ENCODE measurements at places on chromosomes 6 and 20.

GRCh38 chr20:50122763-50123162, 9.8 kb upstream of the UBE2V1 start:
- no peak for DNase-seq

GRCh38 chr20:46195264-46196036, 77.3 kb downstream of the CD40 start:
- DNase-seq = no peak

- no peak for DNase-seq
Measured at GRCh38 chr6:33595001-33595846, 15.1 kb upstream of the BAK1 start.

DNA sequence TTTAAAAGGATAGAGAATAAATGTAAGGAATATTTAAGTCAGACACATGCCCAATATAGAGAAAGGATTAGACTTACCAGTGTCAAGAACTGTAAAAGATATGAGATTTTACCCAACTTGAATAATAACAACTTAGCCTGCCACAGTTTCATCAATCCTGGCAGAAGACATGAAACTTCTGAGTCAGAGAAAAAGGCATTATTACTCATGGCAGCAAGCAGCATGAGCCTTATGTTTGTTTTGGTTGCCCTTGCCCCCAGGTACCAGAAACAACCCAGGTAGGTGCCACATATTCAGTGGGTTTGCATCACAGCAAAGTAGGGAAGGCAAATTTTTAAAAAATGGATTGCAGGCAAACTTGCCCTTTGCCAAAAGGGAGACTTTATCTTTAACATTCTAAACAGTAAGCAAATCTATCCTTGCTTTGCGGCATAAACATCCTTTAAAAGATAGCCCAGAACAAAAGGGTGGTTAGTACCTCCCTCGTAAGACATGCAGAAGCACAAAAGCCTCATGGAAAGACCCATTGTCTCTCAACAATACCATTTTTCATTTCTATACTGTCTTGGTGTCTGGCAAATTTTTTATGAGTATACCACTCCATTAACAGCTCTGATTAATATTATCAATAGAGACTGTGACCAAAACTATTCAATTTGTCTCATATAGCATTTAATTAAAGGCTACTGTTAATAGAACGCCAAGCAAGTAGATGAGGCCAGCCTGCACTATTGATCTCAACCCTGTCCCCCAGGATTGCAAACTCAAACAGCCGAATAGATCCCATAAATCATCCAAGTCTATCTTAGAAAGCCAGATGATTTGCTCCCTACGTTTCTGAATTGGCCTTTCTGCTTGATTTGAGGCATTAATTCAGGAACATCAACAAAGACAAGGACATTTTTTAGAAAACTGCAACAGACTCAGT, 185.1 kb downstream of the COL19A1 start:
- DNase-seq = no peak

DNA sequence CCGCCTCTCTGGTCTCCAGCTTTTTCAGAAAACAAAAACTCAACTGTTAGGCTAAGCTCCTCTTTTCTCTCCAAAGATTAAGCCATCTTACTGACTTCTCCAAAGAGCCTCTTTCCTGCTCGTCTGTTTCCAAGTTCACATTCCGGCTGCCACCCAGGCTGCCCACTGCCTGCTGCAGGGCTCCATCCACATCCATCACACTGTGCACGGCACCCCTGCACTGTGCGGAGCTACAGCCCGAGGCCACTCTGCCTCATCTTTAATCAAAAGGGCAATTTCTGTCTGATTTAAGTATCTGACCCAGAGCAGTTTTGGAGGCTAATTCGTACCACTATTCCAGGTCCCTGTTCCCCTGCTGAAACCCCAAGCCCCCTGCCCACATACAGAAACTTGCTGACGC, 141.6 kb upstream of the ARMC2 start:
- no peak for DNase-seq

GRCh38 chr6:163739408-163739725, 324.8 kb downstream of the QKI start:
- no peak for DNase-seq

DNA sequence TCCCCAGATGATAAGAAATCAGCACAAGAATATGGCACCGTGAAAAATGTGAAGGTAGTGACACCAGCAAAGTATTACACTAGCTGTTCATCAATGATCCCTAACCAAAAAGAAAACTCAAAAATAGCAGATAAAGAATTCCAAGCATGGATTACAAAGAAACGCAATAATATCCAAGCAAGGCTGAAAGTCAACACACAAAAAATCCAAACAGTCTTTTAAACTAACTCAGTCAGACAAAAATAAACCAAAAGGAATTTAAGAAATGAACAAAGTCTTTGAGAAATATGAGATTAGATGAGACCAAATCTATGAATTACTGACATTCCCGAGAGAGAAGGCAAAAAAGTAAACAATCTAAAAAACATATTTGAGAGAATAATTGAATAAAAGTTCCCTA, 976.1 kb upstream of the MAP3K7 start:
- no peak for DNase-seq

- DNase-seq = no peak
Measured at GRCh38 chr20:43731927-43732326, 5.1 kb upstream of the GTSF1L start.

GRCh38 chr6:111604259-111605099, 1.2 kb downstream of the TRAF3IP2 start:
- DNase-seq = no peak

DNA sequence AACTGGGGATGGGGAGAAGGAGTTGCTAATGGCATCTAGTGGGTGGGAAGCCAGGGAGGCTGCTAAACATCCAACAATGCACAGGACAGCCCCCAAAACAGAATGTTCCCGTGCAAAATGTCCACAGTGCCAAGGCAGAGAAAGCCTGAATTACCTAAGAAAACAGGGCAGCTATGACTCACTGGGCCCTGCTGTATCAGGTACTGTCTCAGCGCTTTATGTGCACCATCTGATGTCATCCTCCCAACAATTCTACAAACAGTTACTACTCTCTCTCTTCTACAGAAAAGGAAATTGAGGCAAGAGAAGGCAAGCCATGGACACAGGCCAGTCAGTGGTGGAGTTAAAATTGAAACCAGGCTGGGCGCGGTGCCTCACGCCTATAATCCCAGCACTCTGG, 3.1 kb downstream of the YTHDF1 start:
- DNase-seq = no peak

- no peak for DNase-seq
Measured at GRCh38 chr6:150345781-150346180, 23.0 kb upstream of the IYD start.

- DNase-seq = no peak
Measured at GRCh38 chr20:61252601-61253263, 671 bp downstream of the CDH4 start.

GRCh38 chr20:60974441-60974945, 277.6 kb upstream of the CDH4 start:
- DNase-seq = no peak

GRCh38 chr20:53077373-53078205, 105.4 kb downstream of the TSHZ2 start:
- no peak for DNase-seq

GRCh38 chr20:31875671-31876070, 5.2 kb downstream of the TTLL9 start:
- no peak for DNase-seq

DNA sequence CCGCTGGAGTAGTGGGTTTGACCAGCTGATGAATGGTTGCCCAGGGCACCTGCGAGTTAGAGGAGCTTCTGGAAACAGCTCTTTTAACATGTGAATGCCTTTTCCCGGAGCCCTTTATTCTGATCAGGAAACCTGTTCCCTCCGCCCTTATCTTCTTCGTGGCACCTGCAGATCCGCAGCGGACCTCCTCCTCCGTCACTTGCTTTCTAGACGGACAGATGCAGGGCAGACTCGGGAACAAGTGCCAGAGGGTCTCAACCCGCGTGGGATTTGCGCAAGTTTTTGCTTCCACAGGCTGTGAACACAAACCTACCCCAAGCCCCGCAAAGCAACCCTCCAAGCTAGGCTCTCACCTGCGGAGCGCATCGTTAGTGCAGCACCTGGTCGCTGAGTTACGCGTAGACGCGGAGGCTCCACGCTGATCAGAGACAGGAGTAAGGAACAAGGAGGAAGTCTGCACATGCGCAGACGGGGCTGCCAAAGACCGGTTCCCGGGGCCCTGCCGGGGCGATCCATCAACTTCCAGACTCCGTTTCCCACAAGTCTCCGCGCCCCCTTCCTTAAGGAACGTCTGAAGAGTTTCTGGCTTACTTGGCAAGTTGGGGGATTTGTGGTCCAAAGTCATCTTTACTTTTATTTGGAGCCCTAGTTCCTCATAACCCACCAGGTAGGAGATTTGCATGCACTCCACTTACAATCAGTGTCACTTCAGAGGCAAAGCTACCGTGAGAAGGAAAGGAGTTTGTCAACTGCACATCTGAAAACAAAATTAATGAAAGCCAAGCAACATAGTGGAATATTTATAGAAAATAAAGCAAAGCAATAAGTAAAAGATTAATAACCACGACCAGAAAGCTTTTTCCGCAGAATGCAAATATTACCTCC, 52.7 kb upstream of the ELMO2 start:
- DNase-seq = no peak

- no peak for DNase-seq
Measured at GRCh38 chr6:111114482-111114881, 27.2 kb downstream of the SLC16A10 start.

DNA sequence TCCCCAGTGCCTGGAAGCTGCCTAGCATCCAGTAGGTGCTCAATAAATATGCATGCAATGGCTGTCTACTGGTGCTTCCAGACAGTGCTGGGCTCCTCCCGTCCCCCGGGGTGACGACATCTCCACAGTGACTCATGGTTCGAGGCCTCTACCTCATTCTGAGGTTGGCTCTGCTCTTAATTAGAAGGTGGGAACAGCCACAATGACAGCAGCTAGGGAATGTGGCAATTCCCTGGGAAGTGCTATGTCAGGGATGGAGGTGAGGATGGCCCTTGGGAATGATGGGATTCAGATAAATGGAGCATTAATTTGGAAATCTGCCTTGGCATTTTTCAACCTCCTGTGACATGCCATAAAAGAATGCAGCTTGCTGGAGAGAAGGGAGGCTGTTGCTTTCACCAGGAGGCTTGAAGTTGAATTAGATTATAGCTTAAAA, 43.5 kb upstream of the NFATC2 start:
- DNase-seq = no peak

DNA sequence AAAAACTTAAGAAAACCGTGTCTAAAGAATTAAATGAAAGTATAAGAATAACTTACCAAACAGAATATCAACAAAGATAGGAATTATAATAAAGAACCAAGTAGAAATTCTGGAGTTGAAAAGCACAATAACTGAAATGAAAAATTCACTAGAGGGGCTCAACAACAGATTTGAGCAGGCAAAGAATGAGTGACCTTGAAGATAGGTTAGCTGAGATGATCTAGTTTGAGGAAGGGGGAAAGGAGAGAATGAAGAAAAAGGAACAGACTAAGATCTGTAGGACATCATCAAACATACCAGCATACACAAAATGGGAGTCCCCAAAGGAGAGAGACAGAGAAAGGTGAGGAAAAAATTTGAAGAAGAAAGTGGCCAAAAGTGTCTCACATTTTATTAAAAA, 37.7 kb upstream of the TULP1 start:
- no peak for DNase-seq

DNA sequence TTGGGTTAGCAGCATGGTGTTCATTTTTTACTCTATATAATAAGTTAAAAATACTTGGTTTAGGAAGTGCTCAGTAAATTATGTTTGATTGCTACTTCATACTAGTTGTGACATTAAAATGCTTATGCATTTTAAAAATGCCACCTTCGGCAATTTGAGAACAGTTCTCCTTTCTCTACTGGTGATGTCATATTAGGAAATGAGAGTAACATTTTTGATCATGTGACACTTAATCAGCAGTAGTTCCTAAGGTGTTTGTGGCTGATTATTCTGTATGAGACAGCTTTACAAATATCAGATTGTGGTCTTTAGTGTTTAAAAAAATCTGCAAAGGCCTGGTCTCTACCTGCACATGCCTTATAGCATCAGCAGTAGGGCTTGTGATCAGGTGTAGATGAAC, 4.4 kb downstream of the GZF1 start:
- no peak for DNase-seq

- DNase-seq = no peak
Measured at GRCh38 chr6:108915258-108915657, 67.0 kb downstream of the ARMC2 start.

DNA sequence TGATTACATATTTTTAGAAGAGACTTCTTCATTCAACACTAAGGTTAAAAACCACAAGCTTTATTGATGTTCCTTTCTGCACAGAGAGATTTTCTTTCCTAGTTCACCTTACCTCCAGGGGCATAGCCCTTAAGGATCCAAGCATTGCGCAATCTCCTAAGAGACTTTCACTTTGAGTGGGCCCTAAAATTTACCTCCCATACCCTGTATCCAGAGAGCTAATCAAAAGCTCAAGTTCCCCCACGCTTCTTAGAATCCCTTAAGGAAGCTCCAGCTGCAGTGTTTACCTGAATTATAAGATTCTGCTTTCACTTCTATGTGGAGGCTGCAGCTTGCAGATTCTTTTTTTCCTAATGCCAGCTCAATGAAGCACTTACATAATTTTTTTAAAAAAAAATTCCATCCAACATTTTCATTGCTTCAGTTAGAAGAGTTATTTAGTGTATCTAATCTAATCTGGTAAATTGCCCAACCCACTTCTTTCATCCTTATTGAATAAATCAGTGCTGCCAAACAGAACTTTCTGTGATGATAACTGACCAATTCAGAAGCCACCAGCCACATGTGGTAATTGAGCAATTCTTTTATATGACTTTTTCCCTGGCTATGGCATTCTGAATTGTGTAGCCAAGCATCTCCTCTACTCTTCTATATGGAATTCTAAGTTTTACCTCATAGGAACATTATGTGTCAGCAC, 24.6 kb upstream of the SPTLC3 start:
- DNase-seq = no peak

DNA sequence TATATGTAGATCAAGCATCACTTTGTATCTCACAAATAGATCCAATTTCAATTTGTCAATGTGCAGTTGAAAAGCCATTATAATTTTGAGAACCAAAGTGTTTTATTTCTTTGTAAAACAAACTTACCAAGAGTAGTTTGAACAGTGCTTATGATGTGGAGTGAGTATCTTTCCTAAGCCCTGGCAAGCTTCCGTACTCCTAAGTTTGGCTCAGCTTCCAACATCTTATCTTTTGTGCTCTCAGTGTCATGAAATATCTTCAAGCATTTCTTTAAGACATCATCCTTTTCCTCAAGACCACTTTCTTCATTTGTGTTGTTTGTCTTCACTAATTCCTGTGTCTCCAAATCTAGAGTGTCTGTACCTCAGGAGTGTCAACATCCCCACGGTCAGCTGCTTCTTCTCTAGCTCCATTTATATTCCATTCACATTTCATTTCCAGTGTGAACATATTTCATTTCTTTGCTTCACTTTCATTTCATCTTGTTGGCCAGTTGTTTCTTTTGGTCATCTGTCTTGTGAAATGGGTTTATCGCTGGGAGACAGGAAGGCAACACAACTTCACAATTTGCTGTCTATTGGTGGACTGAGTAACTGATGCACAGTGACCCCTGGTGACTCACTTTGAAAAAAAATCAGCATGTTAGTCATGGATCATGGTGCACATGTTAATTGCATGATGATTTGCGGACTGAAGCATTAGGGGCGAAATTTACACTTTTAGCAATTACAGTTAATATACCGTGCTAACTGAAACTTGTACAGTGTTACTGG, 36.9 kb downstream of the SLC24A3 start:
- DNase-seq = no peak
